Esophagus squamous epithelium (tissue), 5 donors: ENCODE measurements at places on chromosomes 2 and 18. TPM values are rescaled to one million over a fixed set of nuclear protein-coding genes. Genes with fewer than 3 reads are reported as not detected.

DNA sequence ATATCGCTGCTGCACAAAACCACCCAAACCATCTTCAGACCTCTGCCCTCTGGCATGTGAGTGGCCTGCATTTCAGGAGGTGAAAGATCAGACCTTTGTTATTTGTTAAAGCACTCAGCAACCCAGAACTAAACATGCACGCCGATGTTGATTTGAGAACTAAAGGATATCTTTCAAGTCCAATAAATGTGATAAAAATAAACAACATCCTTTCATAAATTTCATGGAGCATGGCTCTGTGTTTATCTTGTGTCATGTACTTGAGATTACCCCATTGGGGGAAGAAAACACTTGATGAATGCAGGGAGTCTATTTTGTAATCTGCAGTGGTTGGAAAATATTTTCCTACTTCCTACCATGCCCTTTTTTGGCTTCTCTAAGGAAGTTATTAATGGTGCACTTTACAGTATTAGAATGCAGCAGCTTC, 70.8 kb upstream of the GATA6 start:
- H3K4me3 ChIP-seq = no peak overlapping the region
- H3K27me3 ChIP-seq = peaks cover 25% of the 10 kb centered on the region
- H3K36me3 ChIP-seq = no peaks in the 10 kb centered on the region
- DNase-seq = no peak
- H3K27ac ChIP-seq = no peak overlapping the region
- H3K4me1 ChIP-seq = no peaks in the 10 kb centered on the region

DNA sequence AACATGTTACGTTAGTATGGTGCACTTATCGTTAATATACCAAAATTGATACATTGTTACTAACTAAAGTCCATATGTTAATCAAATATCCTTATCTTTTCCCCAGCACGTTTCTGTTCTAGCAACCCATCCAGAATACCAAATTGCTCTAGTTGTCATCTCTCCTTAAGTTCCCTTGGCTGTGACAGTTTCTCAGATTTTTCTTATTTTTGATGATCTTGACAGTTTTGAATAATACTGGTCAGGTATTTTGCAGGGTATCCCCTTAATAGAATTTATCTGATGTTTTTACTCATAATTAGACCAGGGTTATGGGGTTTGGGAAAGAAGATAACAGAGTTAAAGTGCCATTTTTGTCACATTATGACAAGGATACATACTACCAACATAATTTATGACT, 47.8 kb downstream of the TFPI start:
- H3K27ac ChIP-seq = no peak overlapping the region
- no peaks in the 10 kb centered on the region for H3K4me1 ChIP-seq
- H3K4me3 ChIP-seq = no peak overlapping the region
- H3K36me3 ChIP-seq = no peaks in the 10 kb centered on the region

- H3K4me1 ChIP-seq = no peaks in the 10 kb centered on the region
- DNase-seq = no peak
- no peak overlapping the region for H3K4me3 ChIP-seq
- H3K36me3 ChIP-seq = no peaks in the 10 kb centered on the region
- H3K27me3 ChIP-seq = no peaks in the 10 kb centered on the region
Measured at GRCh38 chr2:34474646-34475045, 875.5 kb upstream of the FAM98A start.

The FEV gene
- not detected for total RNA-seq

DNA sequence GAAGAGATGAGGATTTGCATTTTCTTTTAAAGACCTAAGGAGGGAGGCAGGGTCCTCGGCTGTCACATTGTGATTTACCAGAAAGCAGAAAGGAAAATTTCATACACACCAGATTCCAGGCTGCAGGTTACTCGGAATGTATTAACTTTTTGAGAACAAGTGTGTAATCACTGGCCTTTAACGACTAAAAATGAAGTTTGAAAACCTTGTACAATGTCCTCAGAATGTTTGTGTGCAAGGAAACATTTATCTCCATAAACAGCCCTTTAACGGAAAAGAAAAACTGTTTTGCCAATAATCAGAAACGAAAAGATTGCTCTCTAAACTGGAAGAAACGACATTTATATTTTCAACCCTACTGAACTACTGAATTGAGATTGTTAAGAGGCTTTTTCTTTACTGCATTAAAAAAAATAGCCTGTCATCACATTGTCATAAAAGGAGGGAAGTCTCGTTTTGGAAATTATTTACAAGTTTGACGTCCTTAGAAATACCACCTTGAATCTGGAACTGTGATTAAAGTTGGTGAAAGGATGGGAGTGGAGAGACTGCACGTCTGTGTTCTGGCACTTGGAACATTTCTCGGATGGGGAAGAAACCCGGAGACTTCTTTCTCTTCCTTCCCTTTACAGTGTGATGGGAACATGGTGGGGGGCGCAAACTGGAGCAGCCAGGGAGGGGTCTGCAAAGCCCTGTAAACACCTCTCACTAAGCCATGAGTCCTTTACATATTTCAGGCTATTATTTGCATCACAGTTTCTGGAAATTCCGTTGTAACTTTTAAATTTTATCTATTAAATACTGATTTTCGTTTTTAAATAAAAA, 134.1 kb upstream of the SIX3 start:
- no peak overlapping the region for H3K27ac ChIP-seq
- H3K4me3 ChIP-seq = no peak overlapping the region
- peaks cover 5% of the 10 kb centered on the region for H3K4me1 ChIP-seq
- DNase-seq = no peak

DNA sequence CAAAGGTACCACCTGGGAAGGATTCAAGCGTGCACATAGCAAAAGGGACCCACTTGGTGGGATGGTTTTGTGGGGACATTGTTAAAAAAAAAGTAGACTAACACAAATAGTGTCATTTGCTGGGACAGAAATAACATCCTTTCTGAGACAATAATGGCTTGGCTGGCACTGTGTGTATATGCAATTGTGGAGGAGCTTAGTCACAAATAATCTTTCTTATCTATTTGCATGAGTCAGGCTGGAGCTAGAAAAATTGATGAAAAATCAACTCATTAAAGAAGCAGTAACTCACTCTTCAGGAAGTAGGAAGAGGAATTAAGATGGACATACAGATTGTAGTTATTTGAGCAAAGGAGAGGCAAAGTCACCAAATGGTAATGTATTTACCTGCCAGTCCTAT, 29.5 kb upstream of the ITGB6 start:
- H3K36me3 ChIP-seq = no peaks in the 10 kb centered on the region
- peak overlapping the region; percentile 64 for H3K27ac ChIP-seq
- peaks cover 20% of the 10 kb centered on the region for H3K4me1 ChIP-seq
- no peaks in the 10 kb centered on the region for H3K27me3 ChIP-seq

The POTEJ gene
- total RNA-seq = not detected

The MCEE gene
- total RNA-seq = 26.5 TPM

DNA sequence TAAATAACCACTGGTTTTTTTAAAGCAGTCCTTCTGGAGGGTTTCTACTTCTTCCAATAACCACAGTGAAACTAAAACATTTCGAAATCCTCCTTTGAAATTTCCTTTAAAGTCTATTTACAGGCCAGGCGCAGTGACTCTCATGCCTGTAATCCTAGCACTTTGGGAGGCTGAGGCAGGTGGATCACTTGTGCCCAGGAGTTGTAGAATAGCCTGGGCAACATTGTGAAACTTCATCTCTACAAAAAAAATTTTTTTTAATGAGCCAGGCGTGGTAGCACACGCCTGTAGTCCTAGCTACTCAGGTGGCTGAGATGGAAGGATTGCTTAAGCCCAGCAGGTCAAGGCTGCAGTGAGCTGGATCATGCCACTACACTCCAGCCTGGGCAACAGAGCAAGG, 15.2 kb downstream of the KIDINS220 start:
- H3K36me3 ChIP-seq = no peaks in the 10 kb centered on the region
- no peak overlapping the region for H3K4me3 ChIP-seq
- no peaks in the 10 kb centered on the region for H3K27me3 ChIP-seq
- H3K27ac ChIP-seq = no peak overlapping the region
- no peak for DNase-seq

DNA sequence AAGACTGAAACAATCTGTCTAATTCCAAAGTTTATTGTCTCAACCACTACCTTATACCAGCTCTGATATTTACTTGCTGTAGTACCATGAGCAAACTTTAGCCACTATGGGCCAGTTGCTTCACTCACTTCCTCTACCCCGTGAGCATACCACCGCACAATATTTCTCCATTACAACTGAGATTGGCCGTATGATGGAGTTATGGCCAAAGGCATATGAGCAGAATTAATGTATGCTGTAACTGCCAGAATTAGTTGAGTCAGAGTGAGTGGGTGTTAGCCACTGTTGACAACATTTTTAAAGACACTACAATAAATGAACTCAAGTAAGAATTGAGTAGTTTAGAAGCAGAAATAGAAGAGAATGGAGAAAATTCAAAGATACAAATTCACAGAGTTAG, 69.7 kb downstream of the LRATD1 start:
- no peak for DNase-seq
- H3K4me3 ChIP-seq = no peak overlapping the region
- no peaks in the 10 kb centered on the region for H3K36me3 ChIP-seq
- no peaks in the 10 kb centered on the region for H3K4me1 ChIP-seq
- H3K27ac ChIP-seq = no peak overlapping the region

DNA sequence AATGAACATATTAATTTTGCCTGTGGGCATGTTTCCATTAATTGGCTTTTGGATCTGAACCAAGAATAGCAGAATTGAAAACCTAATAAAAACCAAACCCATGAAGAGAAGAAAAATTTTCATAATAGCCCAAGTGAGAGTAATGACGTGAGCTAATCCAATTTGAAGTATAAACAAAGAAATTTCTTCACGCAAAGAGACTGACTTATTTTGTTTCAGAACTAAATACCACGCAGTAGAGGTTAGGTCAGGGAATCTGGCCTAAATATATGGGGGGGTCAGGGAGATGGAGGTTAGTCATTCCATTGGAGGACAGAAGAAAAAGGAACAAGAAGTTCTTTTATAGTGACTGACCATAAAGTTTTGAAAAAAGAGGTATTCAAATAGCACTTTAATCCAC, 94.1 kb upstream of the CYP1B1 start:
- no peak for DNase-seq
- H3K4me3 ChIP-seq = no peak overlapping the region
- peak overlapping the region; percentile 50 for H3K27ac ChIP-seq
- H3K27me3 ChIP-seq = no peaks in the 10 kb centered on the region

DNA sequence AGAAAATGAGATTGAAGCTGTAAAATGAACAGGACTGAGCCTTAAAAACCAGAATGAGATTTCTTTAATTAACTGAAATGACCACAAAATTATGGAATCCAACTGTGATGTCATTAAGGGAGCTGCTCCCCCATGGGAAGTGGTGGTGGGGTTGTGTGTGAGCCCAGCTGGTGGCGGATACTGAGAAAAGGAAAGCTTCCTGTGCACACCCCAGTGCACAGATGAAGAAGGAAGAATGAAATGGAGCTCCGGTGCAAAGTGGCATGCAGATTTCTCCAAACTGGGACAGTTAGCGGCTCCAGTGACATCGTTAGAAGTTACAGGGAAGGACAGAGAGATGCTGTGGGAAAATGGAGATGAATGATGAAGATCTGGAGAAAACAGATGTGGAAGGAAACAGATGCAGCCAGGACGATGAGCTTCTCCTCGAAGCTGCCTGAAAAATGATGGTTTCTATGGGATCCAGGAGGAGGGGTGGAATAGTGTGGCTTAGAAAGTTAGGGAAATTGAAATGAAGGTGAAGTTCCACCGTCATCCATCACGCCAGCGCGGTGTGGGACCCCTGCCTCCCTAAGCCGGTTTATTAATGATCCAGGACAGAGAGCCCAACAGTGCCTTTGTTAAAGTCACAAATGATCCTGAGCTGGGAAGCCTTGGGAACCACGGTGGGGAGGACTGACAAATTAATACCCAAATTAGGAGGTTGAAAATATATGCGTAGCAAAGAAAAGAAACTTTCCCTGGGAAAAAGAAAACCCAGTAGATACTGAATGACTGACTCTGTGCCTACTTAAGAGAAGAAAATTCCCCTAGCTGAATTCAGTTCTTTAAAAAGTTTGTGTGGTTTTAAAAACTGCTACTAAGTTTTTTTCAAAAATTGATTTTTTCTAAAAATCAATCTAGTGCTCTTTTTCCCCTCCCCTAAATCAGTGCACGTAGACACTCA, 77.2 kb downstream of the TSN start:
- no peak for DNase-seq
- no peak overlapping the region for H3K27ac ChIP-seq
- no peak overlapping the region for H3K4me3 ChIP-seq
- no peaks in the 10 kb centered on the region for H3K36me3 ChIP-seq

- H3K27ac ChIP-seq = no peak overlapping the region
- no peaks in the 10 kb centered on the region for H3K27me3 ChIP-seq
- DNase-seq = no peak
Measured at GRCh38 chr2:14189929-14190328, 442.6 kb upstream of the LRATD1 start.

The GALNT14 gene
- total RNA-seq = 23.7 TPM

- H3K27ac ChIP-seq = no peak overlapping the region
- no peak overlapping the region for H3K4me3 ChIP-seq
- DNase-seq = no peak
Measured at GRCh38 chr2:207969249-207969648, 56.1 kb downstream of the PLEKHM3 start.

The CSRNP3 gene
- total RNA-seq = 0.70 TPM

- H3K27me3 ChIP-seq = no peaks in the 10 kb centered on the region
- DNase-seq = no peak
- H3K36me3 ChIP-seq = no peaks in the 10 kb centered on the region
- H3K27ac ChIP-seq = peak overlapping the region; percentile 82
- peaks cover 96% of the 10 kb centered on the region for H3K4me1 ChIP-seq
- H3K4me3 ChIP-seq = peak overlapping the region; percentile 13
Measured at GRCh38 chr2:239291475-239292350, 109.1 kb downstream of the HDAC4 start.

The LOXL3 gene
- 4.3 TPM for total RNA-seq

DNA sequence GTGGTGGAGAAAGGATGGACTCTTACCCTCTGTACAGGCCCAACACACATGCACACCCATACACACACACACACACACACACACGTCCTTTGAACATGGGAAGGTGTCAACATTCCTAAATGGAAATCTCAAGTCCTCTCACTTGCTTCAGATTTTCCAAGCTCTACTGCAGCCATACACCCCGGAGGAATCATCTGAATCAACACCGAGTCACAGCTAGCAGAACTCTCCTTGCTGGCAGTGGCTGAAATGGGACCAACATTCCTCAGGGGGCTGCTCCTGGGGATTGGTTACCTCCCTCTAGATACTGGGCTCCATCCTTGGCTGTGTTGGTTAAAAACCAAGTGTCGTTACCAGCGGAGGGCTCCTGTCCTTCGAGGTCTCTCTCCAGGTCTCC, 112.7 kb downstream of the BCL11A start:
- no peaks in the 10 kb centered on the region for H3K36me3 ChIP-seq
- peaks cover 7% of the 10 kb centered on the region for H3K4me1 ChIP-seq
- H3K4me3 ChIP-seq = no peak overlapping the region
- H3K27ac ChIP-seq = no peak overlapping the region
- no peak for DNase-seq
